ENCODE measurements at places on chromosomes 7 and 10. TPM values are rescaled to one million over a fixed set of nuclear protein-coding genes. Genes with fewer than 3 reads are reported as not detected.

- no peak for DNase-seq
Observed at GRCh38 chr10:133156674-133157579, 3.1 kb upstream of the KNDC1 start.

- DNase-seq: no peak
Observed at GRCh38 chr7:33981226-33981625, 75.9 kb downstream of the BMPER start.

TRPV5 gene
- under 0.01 TPM for total RNA-seq

DNA sequence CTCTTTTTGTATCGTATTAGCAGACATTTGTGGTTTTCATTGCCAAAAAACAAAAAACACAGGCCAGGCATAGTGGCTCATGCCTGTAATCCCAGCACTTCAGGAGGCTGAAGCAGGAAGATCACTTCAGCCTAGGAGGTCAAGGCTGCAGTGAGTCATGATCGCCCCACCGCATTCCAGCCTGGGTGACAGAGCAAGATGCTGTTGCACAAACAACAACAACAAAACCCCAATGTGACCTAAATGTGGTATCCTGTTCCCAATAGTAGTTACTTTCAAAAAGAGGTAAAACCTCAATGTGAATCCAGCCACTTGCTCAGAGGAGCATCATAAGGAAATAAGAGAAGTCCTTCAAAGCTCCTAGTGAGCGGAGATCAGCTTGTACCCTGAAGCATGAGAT is 45.8 kb upstream of the SKAP2 start:
- no peak for DNase-seq

- no peak for DNase-seq
Observed at GRCh38 chr7:148540041-148540738, 50.4 kb upstream of the C7orf33 start.

DNA sequence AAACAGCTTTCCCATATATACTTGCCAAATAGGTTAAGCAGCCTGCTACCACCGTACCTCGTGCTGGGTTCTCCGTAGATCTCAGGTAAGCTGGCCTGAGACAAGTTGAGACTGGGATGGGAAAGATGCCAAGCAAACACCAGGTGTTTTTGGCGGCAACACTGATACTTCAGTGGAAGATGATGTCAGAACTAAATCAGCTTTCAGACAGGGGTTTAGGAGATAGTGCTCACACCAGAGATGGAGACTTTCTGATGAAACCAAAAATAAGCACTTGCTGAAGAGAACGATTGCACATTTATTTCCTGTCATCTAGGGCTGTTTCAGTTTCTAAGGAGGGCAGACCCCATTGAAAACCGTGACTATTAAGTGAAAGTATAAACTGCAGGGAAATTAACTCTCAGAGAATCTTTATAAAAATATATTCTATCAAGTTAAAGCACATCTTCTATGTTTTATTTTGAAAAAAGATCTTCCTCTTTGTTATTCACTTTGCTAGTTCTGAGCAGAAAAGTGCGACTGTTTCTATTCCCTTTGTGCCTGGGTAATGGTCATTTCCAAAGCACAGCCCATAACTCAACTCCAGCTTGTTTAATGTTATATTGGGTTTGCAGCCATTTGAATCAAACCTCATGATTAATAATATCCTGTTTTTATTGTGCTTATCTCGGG is 149.9 kb downstream of the CPED1 start:
- DNase-seq: no peak

DNA sequence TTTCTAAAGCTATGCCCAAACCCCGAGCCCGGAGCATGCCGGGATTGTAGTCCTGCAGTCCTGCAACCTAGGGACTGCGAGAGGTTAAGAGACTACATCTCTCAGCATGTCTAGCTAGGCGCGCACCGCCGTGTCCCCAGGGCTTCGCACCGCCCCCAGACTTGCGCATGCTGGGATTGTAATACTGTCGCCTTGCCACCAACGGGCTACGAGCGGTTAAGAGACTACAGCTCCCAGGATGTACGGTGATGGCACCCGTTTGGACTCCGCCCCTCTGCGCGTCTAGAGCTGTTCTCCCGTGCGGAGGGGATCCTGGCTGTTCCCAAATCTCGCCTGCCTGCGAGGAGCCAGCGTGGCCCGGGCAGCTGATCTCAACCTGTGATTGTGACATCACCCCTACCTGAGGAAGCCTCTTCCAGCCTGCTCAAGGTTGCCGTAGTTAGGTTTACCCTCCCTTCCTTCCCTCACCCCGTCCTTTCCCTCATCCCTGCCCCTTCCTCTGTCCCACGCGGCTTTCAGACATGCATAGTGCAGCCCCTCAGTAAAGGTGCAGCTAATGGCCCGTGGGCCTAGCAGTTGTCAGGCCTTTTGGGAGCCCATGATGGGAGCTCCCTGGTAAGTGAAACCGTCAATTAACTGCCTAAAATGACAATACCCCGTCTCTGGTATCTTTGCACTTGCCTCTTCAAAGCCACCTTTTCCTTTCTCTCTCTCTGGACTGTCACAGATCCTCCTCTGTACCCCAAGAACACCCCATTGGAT is 6.3 kb upstream of the ZNF736 start:
- DNase-seq: peak; percentile 82

- no peak for DNase-seq
Observed at GRCh38 chr7:55473932-55474331, 98.4 kb downstream of the VOPP1 start.

DNA sequence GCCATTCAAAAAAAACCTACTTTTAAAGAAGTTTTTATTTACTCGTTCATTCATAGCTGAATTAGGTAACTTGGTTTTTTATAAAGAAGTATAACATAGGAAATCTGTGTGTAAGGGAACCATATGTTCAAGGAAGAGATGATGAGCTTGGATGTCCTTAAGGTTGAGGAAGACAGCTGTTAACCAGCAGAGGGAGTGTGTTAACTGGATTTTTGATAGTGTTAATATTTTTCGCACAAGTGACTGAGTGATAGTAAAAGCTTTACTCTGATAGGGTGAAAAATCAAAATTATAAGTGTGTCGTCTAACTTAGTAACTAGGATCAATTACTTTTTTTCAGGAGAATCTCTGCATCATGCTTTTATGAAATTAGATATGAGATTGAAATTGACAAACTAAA is 134.7 kb downstream of the ARL5B start:
- no peak for DNase-seq

Data from hematopoietic multipotent progenitor cell (in vitro differentiated cells).